Occipital lobe (tissue), 3 donors: ENCODE measurements at places on chromosomes 12 and 14. TPM values are rescaled to one million over a fixed set of nuclear protein-coding genes. Genes with fewer than 3 reads are reported as not detected.

Gene COQ5
- total RNA-seq, result 20.6 TPM

DNA sequence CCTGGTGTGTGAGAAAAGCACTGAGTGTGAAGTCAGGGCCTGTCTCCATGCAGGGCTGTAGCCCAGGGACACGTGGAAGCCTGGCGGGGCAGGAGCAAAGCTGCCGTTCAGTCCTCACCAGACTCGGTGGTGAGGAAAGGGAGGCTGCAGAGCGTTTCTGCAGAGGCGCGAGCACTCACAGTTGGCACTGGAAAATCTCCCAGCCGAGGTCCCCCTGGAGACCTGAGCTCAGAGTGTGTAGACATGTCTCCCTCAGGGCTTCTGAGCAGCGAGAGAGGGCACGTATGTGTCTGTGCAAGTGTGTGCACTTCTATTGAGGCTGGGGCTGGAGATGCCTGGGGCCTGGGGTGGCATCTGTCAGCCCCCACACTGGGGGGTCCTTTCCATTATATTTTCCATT lies 11.0 kb upstream of the HHIPL1 start:
- no peak for DNase-seq

DNA sequence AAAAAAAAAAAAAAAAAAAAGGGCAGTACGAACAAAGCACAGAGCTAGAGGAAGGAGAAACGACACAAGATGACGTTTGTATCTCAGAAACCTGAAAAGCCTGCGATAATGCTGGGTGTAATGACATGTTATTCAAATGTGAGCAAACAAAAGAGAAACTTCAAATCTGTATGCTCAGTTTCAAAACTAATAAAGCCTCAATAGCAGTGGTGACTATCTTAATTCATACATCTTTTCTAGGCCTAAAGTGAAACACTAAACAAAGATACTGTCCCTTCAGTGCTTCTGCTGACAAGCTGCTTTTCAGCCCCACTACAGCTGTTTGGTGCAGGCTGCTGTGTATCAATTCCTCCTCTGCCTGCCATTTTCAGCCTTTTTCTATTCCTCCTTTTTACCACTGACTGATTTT lies 15.8 kb downstream of the ITPR2 start:
- DNase-seq, result no peak

DNA sequence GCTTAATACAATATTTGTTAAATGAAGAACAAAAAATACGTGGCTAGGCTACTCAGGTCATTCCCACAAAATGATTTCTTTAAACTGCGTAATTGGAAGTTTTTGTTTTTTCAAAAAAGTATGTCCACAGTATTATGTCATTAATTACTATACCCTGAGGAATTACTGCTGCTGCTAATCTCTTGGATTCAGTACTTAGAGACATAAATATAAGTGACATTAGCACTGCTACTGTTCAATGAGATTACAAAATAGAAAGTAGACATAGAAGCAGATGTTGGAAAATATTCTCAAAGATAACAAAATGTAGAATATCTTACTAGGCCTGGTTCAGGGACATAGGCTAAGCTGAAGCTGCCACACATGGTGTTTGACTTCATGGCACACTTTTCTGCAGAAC lies 36.3 kb downstream of the HMGA2 start:
- no peak for DNase-seq

GRCh38 chr12:62003701-62004100 lies 256.5 kb upstream of the USP15 start:
- no peak for DNase-seq

- no peak for DNase-seq
These were observed 49.2 kb downstream of the MBIP start for GRCh38 chr14:36271222-36271621.

- DNase-seq, result no peak
These were observed 48.5 kb upstream of the OR5AU1 start for GRCh38 chr14:21204167-21205025.

GRCh38 chr14:46053221-46053620 lies 598.4 kb downstream of the RPL10L start:
- DNase-seq, result no peak
